ENCODE measurements at places on chromosomes 2 and 18. TPM values are rescaled to one million over a fixed set of nuclear protein-coding genes. Genes with fewer than 3 reads are reported as not detected.

HOXD12 gene
- not detected for polyA plus RNA-seq

SERPINB4 gene
- 0.52 TPM for polyA plus RNA-seq

ANKRD30B gene
- polyA plus RNA-seq: not detected

SERPINB3 gene
- 3.8 TPM for polyA plus RNA-seq

VWA3B gene
- not detected for polyA plus RNA-seq

All from keratinocyte (primary cell).